ENCODE measurements at places on chromosomes 13 and 19. TPM values are rescaled to one million over a fixed set of nuclear protein-coding genes. Genes with fewer than 3 reads are reported as not detected.

The PNMA8C gene
- total RNA-seq = not detected

The OVOL3 gene
- not detected for total RNA-seq

DNA sequence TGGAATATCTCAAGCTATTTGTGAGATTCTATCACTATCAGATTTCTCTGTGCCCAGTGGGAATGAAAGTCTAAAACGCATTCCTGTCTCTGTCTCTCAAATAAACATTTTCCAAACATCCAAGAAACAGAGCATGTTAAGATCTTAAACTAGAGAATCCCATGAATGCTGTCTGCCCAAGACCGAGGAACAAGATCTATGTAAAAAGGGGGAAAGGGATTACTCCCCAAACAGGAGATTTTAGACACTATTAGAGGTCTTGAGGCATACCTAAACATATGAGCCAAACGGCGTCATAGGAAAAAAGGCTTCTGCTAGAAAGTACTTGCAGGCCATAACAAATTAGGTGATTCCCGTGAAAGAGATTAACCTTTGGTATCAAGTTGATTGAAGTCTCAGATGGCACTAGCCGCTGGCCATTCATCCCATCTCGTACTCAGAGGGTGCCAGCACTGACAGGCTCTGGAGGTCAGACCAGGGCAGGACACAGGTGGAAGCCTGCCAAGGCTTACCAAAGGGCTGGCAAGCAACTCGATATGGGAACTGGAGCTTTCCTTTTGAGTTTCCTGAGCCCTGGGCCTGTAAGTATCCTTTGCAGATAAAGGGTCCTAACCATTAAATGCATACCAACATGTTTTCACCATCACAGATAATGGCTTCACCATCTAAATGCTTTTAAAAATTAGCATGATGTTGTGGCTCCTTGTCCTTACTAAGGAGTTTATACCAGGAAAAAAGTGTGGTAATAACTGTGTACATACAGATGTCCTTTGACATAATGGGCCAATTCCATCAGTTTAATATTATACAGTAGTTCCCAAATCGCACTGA, 225.2 kb downstream of the FOXO1 start:
- peak; percentile 96 for DNase-seq

DNA sequence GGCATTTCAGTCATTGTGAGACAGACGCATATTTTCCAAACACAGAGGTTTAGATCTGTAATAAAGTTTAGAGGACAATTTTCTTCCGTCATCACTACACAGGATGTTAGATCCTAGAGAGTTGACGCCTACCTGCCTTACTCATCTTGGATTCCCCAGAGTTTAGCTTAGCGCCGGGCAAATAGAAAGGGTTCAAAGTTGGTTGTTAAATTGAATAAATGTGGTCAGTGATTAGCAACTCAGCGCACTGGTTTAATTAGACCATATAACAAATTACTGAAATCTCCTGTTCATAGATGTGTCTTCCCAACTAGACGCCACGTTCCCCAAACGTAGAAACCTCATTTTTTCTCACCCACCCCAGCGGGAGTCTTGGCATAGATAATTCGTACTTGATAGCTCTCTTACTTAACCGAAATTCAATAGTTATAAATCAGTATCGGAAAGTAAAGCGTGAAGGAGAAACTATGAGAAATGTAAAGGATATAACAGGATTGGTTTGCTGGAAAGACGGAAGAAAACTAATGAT, 726 bp upstream of the UFM1 start:
- no peak for DNase-seq

DNA sequence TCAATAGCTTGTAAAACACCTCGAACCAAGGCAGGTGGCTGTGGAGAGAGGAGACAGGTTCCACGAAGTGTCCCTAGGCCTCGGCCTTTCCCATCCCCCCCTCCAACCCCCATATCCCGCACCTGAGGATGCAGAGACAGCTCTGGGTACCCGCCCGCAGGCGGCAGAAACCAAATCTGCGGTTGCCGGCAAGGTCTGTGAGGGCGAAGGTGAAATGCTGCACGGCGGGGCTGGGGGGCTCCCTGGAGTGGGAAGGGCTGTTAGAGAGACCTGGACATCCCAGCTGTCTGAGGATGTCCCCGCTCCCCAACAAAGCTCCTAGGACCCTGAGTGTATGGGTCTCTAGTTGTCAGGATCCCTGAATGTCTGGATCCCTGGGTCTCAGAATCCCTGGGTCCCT, 2.8 kb downstream of the DENND1C start:
- no peak for DNase-seq

DNA sequence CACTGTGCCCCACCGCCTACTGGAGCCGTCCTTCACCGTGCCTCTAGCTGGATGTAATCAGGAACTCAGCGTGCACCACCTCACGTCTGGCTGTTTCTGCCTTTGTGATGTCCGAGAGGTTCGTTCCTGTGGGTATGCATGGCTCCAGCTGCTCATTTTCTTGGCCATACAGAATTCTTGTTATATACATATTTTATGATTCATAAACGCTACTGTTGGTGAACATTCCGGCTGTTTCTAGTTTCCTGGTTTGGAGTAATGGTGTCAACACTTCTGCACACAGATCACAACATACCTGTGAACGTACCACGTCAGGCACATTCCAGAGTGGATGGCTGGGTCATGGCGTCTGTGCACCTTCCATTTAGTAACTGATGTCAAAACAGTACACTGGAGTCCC, 14.6 kb downstream of the DCUN1D2 start:
- DNase-seq = no peak

GRCh38 chr13:99363949-99364348, 56.8 kb upstream of the GPR183 start:
- no peak for DNase-seq

DNA sequence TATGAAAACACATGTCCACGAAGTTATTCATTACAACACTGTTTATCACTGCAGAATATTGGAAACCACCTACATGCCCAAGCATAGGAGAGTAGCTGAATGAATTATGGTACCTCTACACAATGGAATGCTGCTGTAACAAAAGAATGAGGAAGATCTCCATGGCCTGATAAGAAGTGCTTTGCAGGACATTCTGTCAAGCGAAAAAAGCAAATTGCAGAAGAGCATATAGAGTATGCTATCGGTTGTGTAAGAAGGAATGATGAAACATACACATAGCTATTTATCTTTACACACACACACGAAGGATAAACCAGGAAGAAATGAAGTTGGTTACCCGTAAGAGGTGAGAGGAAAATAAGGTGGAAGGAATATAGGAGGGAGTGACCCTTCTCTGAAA, 37.5 kb upstream of the CEACAM20 start:
- no peak for DNase-seq

DNA sequence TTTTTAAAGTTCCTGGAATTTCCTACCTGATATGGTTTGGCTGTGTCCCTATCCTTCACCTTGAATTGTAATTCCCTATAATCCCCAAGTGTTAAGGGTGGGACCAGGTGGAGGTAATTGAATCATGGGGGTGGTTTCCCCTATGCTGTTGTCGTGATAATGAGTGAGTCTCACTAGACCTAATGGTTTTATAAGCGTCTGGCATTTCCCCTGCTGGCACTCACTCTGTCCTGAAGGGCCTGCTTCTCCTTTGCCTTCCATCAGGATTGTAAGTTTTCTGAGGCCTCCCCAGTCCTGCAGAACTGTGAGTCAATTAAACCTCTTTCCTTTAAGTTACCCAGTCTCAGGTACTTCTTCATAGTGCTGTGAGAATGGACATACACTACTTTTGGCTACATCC, 298.7 kb downstream of the HS6ST3 start:
- no peak for DNase-seq

Data from left lobe of liver (tissue), 2 donors.